ENCODE measurements at places on chromosomes 7 and 10. TPM values are rescaled to one million over a fixed set of nuclear protein-coding genes. Genes with fewer than 3 reads are reported as not detected.

DNA sequence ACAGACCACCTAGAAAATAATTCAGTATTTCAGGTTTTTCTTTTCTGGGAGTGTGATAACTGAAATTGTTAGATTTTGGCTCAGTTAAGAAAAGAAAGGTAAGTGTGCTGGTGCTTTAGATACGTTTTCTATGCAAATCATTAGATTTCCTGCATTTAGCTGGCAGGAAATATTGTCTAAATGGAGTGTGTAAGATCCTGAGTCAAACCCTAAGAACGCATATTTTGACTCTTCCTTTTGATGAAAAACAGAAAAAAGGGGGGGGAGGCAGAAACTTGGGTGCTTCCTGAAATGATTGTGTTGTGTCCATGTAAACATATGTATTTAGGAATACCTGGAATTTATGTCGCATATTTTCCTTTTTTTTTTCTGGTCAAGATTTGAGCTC lies 1.2 kb downstream of the GRK5 start:
- H3K36me3 ChIP-seq, result no peaks in the 10 kb centered on the region
- DNase-seq, result no peak
- H3K4me1 ChIP-seq, result peaks cover 22% of the 10 kb centered on the region
- H3K27ac ChIP-seq, result peak overlapping the region; percentile 80

- no peak for DNase-seq
- no peaks in the 10 kb centered on the region for H3K4me1 ChIP-seq
- no peaks in the 10 kb centered on the region for H3K36me3 ChIP-seq
- H3K27ac ChIP-seq, result no peak overlapping the region
These were observed 14.2 kb downstream of the CLRN3 start for GRCh38 chr10:127878475-127879055.

DNA sequence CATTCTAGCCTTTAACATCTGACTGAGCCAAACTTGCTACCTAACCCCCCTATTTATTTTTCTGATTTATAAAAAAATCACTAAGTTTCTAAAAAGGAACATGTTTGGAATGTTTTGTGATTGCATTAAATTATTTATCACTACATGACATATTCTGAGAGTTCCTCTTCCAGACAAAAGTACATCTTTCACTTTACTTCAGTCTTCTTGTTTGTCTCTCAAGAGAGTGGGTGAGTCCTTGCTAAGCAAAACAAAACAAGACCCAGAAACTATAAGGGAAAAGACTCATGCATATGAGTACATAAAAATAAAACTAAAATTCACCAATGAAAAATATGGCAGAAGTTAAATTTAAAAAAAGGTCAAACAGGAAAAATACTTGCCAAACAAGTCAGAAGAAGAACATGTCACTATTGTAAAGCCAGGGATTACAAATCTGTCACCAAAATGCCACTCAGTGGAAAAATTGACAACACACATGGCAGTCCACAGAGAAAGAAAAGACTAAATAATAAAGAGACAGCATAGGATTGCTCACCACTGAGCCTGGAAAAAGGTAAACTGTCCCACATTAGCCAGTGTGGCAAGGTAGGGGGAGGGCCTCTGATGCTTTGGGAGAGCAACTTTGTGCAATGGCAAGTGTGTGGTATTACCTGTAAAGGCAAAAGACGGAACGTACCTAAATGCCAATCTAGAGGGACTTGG lies 166.7 kb upstream of the ZNF32 start:
- H3K27me3 ChIP-seq, result no peaks in the 10 kb centered on the region
- no peak overlapping the region for H3K27ac ChIP-seq
- H3K36me3 ChIP-seq, result no peaks in the 10 kb centered on the region
- H3K4me1 ChIP-seq, result peaks cover 17% of the 10 kb centered on the region
- DNase-seq, result no peak

GRCh38 chr7:154577141-154577873 lies 425.6 kb downstream of the PAXIP1 start:
- no peaks in the 10 kb centered on the region for H3K27me3 ChIP-seq
- H3K4me3 ChIP-seq, result no peak overlapping the region
- H3K4me1 ChIP-seq, result no peaks in the 10 kb centered on the region
- no peaks in the 10 kb centered on the region for H3K36me3 ChIP-seq
- no peak overlapping the region for H3K27ac ChIP-seq

DNA sequence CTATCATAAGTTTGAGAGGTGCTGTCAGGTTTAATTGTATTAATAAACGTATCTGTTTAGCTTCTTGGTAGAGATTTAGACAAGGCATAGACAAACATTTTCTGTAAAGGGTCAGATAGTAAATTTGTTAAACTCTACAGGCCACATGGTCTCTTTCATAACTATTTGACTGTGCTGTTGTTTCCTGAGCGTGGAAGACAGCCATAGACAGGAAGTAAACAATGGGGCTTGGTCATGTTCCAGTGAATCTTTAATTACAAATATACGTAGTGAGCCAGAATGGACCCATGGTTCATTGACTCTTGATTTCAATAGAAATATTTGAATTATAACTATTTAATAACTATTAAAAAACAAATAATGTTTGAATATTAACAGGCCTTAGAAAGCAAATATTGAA lies 451.1 kb downstream of the SH2D4B start:
- H3K4me1 ChIP-seq, result no peaks in the 10 kb centered on the region
- no peaks in the 10 kb centered on the region for H3K36me3 ChIP-seq
- no peak for DNase-seq
- H3K27me3 ChIP-seq, result no peaks in the 10 kb centered on the region

- no peak overlapping the region for H3K4me3 ChIP-seq
- no peak for DNase-seq
- no peaks in the 10 kb centered on the region for H3K4me1 ChIP-seq
- no peaks in the 10 kb centered on the region for H3K27me3 ChIP-seq
- H3K27ac ChIP-seq, result no peak overlapping the region
- no peaks in the 10 kb centered on the region for H3K36me3 ChIP-seq
These were observed 16.0 kb downstream of the FAM13C start for GRCh38 chr10:59346321-59346720.

DNA sequence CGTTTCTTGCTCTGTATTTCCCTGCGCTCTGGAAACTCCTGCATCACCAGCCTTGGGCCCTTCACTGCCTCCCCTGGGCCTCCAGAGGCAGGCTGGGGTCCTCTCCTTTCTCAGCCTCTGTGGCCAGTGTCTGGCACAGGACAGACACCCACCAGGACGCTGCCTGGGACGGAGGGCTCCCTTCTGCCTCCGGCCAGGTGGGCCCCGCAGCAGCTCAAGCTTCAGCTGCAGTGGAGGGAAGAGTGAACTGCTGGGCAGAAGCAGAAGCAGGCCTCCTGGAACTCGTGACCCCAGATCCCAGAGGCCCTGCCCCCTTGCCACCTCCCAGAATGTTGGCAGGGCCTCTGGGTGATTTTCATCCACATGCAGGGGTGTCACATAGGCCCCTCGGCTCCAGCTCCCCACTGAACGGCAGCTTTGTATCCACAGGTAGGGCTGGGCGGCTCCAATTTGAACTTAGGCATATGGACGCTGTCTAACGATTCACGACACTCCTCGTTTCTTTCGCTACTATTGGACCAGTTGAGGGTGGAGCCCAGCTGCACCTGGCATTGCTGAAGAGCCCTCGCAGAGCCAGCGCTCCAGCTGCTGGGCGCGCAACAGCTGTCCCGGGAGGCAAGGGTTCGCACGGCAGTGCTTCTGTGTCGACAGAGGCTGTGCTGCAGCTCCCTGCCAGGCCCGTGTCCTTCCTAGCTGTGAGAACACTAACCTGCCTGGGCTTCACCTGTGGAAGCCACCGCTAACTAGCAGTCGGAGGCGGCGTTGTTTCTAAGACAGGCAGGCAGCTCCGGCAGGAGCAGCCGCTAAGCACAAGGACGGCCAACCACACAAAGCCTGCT lies 18.4 kb upstream of the GPR146 start:
- peak overlapping the region; percentile 99 for H3K4me3 ChIP-seq
- peaks cover 5% of the 10 kb centered on the region for H3K36me3 ChIP-seq
- no peak for DNase-seq
- peaks cover 45% of the 10 kb centered on the region for H3K4me1 ChIP-seq
- peak overlapping the region; percentile 95 for H3K27ac ChIP-seq

DNA sequence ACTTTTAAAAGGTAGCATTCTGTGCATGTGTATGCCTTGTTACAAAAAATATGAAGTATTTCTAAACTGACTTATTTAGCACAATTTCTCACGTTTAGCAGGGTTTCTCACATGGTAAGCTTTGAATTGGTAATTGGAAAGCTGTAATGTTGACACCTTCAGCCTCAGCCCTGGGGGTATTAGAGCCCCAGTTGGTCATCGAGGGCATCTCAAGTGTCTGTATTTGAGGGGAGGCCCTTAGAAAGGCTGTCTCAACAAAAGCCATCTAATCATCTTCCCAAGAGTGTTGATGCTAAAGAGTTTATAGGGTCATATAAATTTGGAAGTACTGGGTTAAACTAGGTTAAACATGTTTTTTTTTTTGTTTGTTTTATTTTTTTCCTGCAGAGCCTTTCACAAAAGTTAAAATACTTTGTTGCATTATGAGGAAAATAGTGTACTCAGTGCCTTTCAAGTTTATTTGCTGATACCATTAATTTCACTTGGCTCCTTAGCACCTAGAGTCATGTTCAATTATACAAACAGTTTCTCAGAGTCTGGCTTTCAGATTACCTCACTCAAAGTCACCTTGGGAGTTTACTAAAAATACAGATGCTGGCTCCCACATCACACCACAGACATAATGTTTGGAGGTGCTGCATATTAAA lies 134.0 kb downstream of the CD36 start:
- no peaks in the 10 kb centered on the region for H3K27me3 ChIP-seq
- H3K27ac ChIP-seq, result no peak overlapping the region
- no peaks in the 10 kb centered on the region for H3K36me3 ChIP-seq
- no peak overlapping the region for H3K4me3 ChIP-seq
- no peak for DNase-seq
- H3K4me1 ChIP-seq, result no peaks in the 10 kb centered on the region

GRCh38 chr7:45203036-45203435 lies 45.4 kb downstream of the RAMP3 start:
- no peaks in the 10 kb centered on the region for H3K36me3 ChIP-seq
- no peak for DNase-seq
- H3K4me3 ChIP-seq, result no peak overlapping the region
- no peak overlapping the region for H3K27ac ChIP-seq
- H3K27me3 ChIP-seq, result no peaks in the 10 kb centered on the region

- DNase-seq, result no peak
- H3K4me3 ChIP-seq, result no peak overlapping the region
- no peak overlapping the region for H3K27ac ChIP-seq
These were observed 53.3 kb downstream of the C7orf25 start for GRCh38 chr7:42858570-42858969.

GRCh38 chr7:99083068-99083651 lies 60.7 kb downstream of the SMURF1 start:
- no peaks in the 10 kb centered on the region for H3K36me3 ChIP-seq
- no peak overlapping the region for H3K4me3 ChIP-seq
- H3K27ac ChIP-seq, result no peak overlapping the region
- no peak for DNase-seq

- H3K27me3 ChIP-seq, result no peaks in the 10 kb centered on the region
- no peak for DNase-seq
- H3K4me1 ChIP-seq, result no peaks in the 10 kb centered on the region
- no peaks in the 10 kb centered on the region for H3K36me3 ChIP-seq
- no peak overlapping the region for H3K27ac ChIP-seq
These were observed 30.7 kb downstream of the ELFN1 start for GRCh38 chr7:1700536-1701333.

GRCh38 chr10:369684-370448 lies 234.6 kb downstream of the ZMYND11 start:
- H3K4me1 ChIP-seq, result no peaks in the 10 kb centered on the region
- no peaks in the 10 kb centered on the region for H3K27me3 ChIP-seq
- no peak overlapping the region for H3K4me3 ChIP-seq
- H3K36me3 ChIP-seq, result no peaks in the 10 kb centered on the region

DNA sequence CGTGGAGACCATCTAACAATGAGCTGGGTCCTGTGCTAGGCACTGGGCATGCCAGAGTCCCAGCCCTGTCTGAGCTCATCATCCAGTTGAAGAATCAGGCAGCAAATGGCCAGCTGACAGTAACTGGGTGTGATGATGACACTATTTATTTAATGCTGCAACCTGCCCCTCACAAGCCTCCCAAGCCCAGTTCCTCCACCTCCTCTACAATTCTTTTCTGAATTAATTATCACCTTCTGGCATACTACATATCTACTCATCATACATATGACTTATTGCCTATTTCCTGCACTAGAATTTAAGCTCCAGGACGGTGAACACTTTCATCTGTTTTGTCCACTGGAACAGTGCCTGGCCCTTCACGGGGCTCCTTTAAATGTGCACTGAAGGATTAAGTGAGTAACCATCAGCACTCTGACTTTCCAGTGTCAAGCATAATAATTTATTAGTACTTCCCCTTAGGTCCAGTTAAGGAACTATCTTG lies 96.7 kb upstream of the LAMB4 start:
- H3K27me3 ChIP-seq, result no peaks in the 10 kb centered on the region
- H3K4me1 ChIP-seq, result no peaks in the 10 kb centered on the region
- no peak overlapping the region for H3K4me3 ChIP-seq
- no peak for DNase-seq

DNA sequence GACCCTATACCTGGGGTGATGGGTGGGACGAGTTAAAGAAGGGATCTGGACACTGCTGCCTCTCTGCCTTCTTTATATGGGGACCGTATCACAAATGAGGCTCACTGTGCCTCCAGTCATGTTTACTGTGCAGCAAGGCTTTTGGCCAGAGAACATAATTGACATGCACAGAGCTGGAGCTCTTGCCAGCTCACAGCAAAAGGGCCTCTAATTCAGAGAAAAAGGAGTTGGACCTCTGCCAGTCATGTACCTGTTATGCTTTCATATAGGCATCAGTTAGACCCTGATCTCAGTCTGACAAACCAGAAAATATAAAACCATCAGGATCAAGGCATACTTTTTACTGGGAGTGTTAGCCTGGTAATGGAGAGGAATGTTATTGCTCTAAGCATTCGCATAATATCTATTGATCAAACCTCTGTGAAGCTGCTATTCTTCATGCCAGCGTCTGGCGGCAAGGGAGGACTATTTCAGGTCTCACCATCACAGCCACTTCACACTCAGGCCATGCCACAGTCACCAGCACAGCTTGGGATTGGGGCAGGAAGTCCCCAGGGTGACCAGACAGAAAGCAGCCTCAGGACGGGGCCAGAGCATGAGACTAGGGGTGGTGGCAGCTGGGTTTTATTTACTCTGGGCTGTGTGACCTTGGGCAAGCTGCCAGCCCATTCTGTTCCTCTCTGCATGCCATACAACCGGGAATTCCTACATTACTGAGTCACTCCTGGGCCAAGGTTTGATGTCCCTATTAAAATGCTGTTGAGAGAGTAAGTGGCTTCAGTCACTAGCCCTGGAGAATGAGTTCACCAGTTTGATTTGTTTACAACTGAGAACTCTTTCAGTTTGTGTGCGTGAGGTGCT lies 90.1 kb downstream of the NPSR1 start:
- no peak overlapping the region for H3K4me3 ChIP-seq
- H3K36me3 ChIP-seq, result no peaks in the 10 kb centered on the region

DNA sequence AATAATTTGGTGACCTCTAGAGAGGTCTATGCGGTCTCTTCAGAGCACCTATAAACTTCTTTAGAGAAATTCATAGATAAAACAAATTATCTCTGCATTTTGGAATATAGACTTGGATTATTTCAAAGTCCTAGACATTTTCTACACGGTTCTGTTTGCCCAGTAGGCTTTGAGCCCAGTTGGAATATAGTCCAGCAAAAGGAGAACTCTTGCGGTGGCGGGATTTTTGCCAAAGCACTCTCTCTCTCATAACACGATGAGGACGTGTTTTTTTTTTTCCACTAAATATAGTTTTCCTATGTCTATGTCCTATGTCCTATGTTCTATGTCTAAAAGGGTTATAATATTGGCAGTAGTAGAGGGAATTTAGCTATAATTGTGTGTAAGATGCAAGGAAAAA lies 164.9 kb upstream of the AGR3 start:
- H3K36me3 ChIP-seq, result no peaks in the 10 kb centered on the region
- no peak overlapping the region for H3K27ac ChIP-seq
- H3K4me1 ChIP-seq, result no peaks in the 10 kb centered on the region

Gene VPS50
- 17.7 TPM for total RNA-seq

Gene PLEKHS1
- not detected for total RNA-seq

Gene ENO4
- not detected for total RNA-seq

Gene GDF2
- not detected for total RNA-seq

Gene ITGB1
- 9.8 TPM for total RNA-seq

Gene VAX1
- total RNA-seq, result not detected

Gene MUC3A
- total RNA-seq, result 0.10 TPM

Gene RET
- total RNA-seq, result not detected

Data from GM12878 (cell line).